ENCODE measurements at places on chromosomes 1 and 21.
A peak's percentile ranks its signal among the peaks of the same experiment; 100 is the strongest.

GRCh38 chr1:40980068-40980452 is 564 bp downstream of the CTPS1 start:
- no peak for DNase-seq

- DNase-seq, result no peak
Measured at GRCh38 chr1:205054013-205054412, 11.0 kb downstream of the CNTN2 start.

DNA sequence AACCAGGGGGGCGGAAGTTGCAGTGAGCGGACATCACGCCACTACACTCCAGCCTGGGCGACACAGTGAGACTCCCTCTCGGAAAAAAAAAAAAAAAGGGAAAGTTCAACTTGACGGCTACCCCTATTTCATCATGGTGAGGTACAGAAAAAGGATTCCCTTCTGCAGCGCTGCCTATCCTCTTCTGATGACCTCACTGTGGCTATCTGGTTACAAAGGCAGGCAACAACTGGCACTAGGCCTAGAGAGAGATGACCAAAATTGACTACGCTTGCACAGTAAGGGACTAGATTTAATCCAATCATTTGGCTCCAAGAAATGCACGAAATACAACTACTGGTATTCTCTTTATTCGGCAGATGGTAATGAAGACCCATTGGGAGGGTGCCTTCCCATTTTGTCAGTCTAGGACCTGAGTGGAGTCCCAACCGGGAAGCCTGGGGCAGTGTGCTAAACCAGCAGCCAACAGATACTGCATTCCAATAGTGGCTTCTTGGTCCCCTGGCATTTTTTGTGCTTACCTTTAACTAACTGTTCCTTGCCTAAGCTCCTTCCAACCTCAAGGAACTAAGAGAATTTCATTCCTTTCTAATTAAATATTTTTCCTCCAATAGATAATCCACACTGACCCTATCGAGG is 36.6 kb downstream of the ITPKB start:
- DNase-seq, result no peak

DNA sequence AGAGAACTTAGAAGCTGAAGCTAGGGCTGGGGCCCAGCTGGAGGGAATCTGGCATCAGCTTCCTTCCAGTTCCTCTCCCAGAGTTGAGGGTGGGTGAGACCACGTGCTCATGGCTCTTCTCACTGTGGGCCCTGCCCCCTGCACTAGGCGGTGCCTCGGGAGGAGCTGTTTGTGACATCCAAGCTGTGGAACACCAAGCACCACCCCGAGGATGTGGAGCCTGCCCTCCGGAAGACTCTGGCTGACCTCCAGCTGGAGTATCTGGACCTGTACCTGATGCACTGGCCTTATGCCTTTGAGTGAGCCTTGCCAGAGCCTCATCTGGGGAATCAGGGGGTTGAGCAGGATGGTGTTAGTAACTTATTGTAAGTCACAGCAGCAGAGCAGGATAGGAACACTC is 16.1 kb downstream of the AKR1A1 start:
- DNase-seq, result peak; percentile 73

GRCh38 chr1:239814306-239814881 is 277.3 kb upstream of the FMN2 start:
- DNase-seq, result no peak

GRCh38 chr1:202815120-202815519 is 4.4 kb downstream of the PCAT6 start:
- DNase-seq, result no peak

DNA sequence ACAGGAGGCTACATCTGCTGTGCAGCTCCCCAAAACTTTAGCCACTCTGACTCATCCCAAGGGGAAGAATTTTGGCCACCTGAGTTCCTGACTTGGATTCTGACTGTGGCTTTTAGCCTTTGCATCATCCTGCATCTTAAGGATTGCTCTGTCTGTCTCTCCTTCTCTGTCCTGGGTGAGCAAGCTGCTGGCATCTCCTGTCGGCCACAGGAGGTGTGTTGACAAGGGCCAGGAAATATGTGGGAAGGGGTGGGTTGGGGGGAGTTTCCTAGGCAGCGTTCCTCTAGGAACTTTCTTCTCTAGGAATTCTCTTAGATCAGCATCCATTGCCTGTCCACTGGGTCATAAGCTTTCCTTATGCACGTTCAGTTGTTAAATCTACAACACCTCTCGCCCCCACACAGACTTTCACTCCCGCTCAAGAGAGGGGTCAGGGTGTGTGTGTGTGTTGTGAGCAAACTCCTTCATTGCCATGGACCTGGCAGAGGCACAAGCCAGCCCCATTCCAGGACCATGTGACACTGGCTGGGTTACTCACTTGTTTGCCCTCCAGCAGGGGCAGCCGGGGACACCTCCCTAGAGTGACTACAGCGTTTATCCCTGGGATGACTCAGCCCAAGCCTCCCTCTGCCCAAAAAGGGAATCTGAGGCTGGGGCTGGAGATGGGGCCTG is 145.0 kb upstream of the DUSP10 start:
- DNase-seq, result no peak

DNA sequence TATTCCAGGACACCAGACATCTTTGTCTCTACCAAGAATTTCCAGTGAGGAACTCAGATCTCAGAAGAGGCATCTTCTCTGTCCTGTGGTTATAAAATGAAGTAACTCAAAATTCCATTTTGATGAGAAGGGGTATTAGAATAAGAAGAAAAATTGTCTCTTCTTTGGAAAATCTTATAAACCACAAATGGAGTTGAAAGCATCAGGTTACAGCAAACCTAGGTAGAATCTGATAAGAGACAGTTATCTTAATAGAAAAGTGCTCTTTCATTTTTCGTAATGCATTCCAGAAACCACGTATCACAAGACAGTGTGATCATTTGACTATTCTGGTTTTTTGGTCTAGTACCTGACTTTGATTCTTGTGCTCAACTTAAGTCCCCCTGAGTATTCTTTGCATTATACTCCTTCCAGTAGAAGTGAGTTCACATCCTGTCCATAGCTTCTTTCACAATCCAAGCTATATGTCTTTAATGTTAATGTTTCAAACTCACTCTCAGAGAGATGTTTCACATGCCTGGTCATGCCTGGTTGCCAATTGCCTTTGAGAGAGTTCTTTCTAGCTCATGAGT is 120.9 kb upstream of the PRDX6 start:
- no peak for DNase-seq

- no peak for DNase-seq
Measured at GRCh38 chr1:96073100-96073499, 648.5 kb upstream of the PTBP2 start.

DNA sequence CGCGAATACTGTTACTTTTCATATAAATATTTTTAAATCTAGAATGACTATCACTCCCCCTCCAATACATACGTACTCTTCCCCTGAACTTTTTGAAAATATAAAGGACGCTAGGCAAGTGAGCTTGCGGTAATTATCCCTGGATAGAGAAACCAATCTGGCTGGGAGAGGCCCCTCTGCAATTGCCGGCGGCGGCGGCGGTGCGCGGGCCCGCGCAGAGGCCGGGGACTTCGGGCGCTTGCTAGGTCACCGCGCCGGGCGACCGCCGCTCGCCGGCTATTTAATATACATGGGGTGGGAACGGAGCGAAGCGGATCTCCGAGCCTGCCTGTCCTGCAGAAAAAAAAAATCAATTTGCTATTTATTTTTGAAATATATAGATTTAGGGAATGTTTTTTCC is 416.3 kb upstream of the ESRRG start:
- peak; percentile 35 for DNase-seq

GRCh38 chr1:32128964-32129363 is 21.1 kb downstream of the KPNA6 start:
- DNase-seq, result no peak

- DNase-seq, result peak; percentile 96
Measured at GRCh38 chr1:16181887-16182719, 26.2 kb upstream of the EPHA2 start.

GRCh38 chr1:2352341-2352896 is 38.9 kb downstream of the MORN1 start:
- no peak for DNase-seq

GRCh38 chr1:57599236-57599994 is 175.6 kb upstream of the DAB1 start:
- DNase-seq, result peak; percentile 94

DNA sequence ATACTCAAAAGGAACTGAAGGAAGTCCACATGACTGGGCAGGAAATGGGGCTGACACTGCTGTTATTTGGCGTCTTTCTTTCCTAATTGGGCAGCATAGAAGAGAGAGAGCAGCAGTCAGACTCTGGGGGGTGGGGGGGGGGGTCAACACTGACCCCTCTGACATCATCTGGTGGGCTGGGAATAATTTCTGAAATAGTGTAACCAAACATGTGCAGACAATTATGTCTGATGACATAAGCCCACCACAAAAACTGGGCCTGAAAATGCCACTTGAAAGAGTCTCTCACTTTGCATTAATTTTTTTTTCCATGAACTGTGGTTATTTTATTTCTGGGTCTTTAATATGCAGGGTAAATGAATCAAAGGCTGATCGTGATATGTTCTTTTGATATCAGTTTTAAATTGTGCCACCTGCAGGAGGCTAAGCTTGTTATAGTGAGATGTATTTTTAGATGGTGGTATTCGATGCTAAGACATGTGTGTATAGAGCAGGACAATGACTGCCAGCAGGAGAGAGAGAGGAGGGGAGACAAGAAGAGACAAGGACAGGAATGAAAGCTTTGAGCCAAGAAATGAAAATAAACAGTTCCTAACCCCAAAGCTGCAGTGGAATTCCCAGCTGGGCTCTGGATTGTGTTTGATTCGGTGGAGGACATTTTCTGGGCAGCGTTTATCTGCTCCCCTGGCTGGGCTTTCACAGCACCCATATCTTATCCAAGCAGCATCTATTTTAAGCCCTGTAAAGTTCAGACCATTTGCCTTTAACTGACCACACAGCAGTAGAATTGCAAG is 264.7 kb downstream of the PBX1 start:
- peak; percentile 67 for DNase-seq

- no peak for DNase-seq
Measured at GRCh38 chr1:226977643-226978431, 37.7 kb downstream of the COQ8A start.

DNA sequence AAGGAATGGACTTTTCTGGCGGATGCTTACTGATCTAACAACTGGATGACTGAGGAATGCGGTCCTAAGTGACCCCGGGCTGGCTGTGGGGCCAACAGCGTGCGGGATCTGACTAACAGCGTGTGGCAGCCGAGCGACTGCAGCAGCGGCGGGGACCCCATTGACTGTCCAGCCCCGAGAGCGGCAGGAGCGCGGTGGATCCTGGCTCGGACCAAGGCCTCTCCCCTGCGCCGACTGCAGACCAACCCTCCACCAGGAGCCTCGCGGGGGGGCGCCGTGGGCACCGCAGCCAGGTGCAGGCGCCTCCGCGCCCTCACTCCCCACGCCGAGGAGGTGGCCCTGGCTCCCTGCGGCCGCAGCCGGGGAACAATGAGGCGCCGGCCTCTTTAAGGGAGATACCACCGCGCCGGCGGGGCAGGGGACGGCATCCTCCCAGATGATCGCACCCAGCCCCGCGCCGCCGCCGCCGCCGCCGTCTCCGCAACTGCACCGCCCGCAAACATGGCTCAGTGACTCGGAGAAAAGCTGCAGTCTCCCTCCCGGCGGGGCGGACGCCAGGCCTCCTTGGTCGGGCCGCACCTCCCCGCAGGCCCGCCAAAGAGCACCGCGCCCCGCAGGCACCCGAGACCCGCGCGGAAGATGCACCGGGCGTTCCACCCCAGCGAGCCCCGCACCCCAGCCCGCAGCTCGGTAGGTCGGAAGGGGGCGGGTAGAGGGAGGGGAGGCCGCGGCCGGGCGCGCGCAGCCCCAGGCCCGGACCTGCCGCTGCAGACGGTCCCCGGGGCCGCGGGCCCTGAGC is 694 bp upstream of the PDIK1L start:
- DNase-seq, result peak; percentile 82

GRCh38 chr1:60444680-60445079 is 371.1 kb upstream of the C1orf87 start:
- DNase-seq, result no peak

DNA sequence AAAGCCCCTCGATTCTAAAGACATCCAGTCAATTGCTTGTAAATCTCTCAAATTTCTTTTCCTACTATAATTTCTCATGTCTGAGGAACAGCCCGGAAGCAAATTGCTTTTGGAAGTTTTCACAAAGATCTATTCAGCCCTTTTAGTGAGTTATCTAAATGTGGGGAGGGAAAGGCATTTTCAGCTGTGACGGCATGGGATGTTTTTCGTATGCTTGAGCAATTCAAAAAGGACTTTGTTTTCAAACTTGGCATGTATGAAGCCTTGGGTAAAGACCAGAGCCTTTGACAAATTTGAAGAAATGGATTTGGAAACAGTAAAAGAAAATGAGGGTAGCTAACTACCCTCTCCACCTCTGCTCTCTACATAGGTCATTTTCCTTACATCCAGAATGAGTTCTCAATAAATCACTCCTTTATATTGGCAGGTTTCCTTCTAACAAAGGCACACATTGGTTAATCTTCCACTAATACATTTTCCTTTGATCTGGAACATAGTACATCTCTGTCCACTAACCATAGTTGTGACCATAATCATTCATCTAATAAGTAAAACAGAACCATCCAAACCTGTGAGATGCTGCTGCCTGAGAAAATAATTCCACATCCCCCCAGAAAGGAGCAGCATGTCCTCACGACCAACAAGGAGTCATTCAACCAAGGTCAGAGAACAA is 66.1 kb upstream of the ADAM30 start:
- peak; percentile 75 for DNase-seq

DNA sequence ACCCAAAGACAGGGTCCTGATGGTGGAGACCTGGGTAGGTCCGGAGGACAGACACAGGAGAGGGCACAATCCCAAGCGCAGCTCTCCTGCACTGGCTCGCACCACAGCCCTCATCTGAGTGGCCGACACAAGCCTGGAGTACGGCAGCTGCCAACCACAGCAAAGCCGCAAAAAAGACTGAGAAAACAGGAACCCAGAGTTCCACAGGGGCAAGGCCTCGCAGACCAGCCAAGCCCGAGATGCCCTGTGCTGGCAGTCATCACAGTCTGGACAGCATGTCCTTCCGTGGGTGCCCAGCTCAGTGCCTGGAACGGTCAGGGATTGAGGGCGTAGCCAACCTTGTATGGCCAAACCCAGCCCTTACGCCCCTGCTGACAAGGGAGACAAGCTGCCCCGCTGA is 11.4 kb downstream of the ZBTB48 start:
- no peak for DNase-seq

- no peak for DNase-seq
Measured at GRCh38 chr1:226220473-226221189, 2.8 kb upstream of the MIXL1 start.

DNA sequence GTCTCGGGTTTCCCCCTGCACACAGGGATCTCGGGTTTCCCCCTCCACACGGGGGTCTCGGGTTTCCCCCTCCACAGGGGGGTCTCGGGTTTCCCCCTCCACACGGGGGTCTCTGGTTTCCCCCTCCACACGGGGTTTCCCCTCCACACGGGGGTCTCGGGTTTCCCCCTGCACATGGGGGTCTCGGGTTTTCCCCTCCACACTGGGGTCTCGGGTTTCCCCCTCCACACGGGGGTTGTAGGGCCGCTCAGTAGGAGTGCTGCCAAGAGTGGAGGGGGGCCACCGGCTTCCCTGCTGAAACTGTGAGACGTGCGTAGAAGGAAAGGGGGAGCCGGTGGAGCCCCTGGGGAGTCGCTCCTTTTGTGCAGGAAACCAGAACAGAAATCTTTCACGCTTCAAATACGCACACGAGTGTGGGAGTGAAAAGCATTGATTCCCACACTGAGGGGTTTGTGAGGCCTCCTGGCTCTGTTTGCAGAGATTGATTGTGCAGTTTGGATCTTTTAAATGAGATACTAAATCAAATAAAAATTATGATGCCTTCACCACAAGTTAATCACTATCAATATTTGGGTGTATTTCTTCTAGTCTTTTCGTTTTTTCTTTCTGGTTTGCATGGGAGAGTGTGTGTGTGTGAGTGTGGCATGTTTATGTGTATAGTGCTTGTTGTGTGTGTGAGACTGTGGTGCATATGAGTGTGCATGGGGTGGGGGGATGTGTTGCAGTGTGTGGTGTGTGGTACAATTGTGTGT is 54.3 kb upstream of the TRAPPC10 start:
- no peak for DNase-seq

Measured in lung (tissue), 17 donors.